Peyer's patch (tissue), 4 donors: ENCODE measurements at places on chromosomes 16 and 17. TPM values are rescaled to one million over a fixed set of nuclear protein-coding genes. Genes with fewer than 3 reads are reported as not detected.

GRCh38 chr16:85153656-85154091, 41.4 kb upstream of the CIBAR2 start:
- no peak for DNase-seq

The HOXB6 gene
- 98.4 TPM for total RNA-seq

DNA sequence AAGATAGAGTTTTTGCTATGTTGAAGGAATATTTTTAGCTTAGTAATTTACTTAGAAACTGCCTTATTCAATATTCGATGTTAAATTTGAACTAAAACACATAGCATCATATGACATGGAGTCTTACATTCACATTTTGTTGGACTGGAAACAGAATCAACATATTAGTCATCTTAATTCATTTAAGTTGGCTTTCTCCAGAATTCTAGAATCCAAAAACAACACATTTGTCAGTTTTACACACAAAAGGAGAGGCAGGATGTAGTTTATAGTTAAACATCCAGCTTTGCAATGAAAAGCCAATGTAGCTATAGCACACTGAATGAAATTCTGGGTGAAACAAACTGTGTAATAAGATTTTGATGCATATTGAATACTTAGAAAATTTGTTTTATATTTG, 43.3 kb downstream of the WWOX start:
- DNase-seq, result no peak

DNA sequence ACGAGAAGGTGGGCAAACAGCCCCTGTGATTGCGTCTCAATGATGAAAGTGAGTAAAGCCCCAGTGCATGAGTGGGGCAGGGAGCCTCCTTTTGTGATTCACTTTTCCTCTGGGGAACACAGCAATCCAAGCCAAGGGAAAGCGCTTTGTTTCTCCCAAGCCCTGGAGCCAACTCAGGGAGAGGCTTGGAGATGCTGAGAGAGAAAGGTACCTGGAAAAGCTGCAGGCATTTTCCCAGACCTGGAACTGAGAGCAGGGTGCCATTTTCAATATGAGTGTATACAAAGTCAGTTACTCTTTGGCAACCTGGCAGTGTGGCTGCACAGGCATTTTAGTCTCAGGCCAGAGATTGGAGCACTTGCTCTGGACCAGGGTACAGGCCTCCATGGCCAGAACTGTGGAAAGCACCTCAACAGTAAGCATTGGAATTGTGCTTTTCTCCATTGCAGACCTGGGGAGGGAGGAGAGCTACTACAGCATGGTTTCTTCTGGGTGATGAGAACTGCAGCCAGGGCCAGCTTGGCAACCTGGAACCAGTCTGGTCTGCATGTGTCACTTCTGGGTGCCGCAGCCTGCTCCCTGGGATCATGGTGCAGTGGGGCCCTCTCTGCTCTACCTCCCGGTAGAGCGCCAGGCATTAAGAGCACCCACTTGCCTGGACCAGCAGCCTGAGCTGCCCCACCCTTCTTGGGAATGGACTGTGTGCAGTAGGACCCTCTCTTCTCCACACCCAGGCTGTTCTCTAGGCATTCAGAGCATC, 89.0 kb upstream of the CDH5 start:
- peak; percentile 24 for DNase-seq

GRCh38 chr16:3063625-3064386, 1.6 kb upstream of the IL32 start:
- no peak for DNase-seq

DNA sequence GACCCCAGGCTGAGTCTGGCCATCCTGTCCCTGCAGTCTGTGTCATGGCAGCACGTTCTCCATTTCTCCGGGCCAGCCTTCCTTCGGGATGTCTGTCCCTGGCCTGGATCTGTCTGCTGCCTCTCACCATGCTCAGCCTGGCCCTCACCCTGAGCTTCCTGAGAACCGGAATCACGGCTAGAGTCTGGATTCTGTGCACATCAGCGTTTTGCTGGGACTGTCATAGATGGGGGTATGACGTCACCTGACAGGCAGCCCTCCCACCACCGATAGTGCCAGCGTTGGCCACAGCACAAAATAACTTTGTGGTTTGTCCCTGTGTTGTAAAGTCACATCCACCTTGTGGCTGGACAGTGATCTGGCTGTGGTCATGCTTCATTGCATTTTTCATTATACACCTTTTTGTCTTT, 59.2 kb downstream of the B9D1 start:
- no peak for DNase-seq

DNA sequence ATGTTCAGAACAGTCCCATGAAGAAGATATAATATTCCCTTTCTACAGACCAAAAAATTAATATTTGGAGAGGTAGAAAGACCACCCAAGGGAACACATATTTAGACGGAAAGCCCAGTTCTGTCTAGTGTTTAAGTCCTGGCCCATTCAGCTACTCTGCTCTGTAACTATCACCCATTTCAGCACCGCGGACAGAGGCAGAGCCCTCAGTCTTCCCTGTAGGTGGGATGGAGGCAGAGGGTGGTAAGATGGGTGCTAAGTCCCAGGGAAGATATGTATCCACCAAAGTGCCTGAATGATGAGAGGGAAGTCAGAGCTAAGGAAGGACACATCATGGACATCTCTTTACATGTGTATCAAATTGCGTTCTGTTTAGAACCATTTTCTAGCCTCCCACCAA, 27.8 kb upstream of the C16orf78 start:
- DNase-seq, result no peak

The CCDC92B gene
- total RNA-seq, result 1.6 TPM

GRCh38 chr16:23301251-23302044, 654 bp upstream of the SCNN1B start:
- DNase-seq, result no peak

The CLCN7 gene
- total RNA-seq, result 97.7 TPM

- no peak for DNase-seq
Measured at GRCh38 chr16:50692999-50693781, at the start of gene NOD2. TSS of gene NOD2 (plus strand) at chr16:50693606. CDS start at chr16:50699496, 5,890 bp downstream.

DNA sequence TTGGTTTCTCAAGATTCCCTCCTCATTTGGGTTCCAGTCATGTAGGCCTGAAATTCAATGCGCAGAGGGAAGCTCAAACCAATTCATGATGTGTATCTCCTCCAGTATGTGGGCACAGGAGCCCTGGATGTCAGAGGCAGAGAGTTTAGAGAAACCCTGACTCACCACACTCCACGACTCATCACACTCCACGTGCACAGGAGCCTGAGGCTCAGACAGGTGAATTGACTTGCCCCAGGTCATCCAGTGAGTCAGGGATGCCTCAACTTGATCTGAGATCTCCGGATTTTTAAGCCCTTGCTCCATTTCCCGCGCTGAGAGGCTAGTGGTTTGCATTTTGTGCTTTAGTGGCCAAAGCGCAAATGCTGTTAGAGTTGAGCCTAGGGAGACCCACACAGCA, 183.9 kb downstream of the HAPSTR1 start:
- DNase-seq, result no peak

DNA sequence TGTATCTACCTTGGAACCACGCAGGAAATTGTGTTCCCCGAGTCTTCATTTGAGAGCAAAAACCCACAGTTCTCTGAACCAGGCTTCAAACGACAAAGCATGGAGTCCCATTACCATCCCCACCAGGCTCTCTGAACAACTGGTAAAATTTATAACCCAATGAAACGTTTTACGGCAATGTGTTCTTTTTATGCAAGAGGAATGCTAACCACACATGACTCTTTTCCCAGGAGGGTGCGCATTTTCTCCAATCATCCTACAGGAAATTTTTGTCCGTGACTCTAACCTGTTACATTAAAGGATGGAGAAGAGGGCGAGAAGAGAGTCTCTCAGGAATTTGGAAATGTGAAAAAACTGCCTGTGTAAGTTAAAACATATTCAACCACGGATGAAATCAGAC, 17.8 kb downstream of the STX8 start:
- no peak for DNase-seq

DNA sequence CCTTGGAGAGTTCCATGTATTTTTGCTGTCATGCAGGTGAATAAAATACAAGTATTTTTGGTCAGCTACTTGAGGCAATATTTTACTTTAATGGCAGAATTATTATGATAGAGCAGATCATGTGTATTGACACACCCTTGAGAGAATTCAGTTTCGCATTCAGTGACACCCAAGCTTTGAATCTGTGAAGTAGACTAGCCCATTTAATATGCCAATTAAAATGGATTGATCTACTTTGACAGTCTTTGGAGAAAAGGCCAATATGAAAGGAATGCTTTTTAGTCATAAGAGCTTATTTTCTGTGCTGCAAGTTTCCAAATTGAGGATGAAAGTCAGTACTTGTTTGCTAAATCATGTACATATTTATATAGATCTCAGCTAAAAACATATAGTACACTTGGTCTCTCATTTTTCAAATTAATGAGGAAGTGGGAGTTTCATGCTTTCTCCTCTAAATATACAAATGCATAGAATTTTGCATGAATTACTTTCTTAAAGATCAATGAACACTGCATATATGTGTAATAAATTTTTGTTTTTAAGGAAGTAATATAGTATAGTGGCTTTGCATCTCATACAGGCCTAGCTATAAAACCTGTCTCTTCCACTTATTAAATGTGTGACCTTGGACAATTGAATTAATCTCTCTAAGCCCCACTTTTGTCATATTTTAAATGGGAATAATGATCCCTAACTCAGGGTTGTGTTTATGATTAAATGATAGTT, 161.5 kb downstream of the PHKB start:
- DNase-seq, result no peak

DNA sequence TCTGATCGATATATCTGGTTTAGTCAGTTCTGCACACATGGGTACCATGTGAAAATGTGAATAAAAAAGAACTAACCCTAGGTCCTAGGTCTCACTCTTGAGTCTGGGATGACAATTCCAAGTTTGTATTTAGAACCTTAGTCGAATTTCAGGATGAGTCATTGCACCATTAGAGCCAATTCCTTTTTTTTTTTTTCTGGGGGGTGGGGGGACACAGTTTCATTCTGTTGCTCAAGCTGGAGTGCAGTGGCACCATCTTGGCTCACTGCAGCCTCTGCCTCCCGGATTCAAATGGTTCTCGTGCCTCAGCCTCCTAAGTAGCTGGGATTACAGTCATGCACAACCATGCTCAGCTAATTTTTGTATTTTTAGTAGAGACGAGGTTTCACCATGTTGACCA, 41.6 kb downstream of the SPAG9 start:
- no peak for DNase-seq

- DNase-seq, result no peak
Measured at GRCh38 chr17:59542960-59543635, 22.3 kb upstream of the DHX40 start.

The YPEL3 gene
- total RNA-seq, result 133 TPM

DNA sequence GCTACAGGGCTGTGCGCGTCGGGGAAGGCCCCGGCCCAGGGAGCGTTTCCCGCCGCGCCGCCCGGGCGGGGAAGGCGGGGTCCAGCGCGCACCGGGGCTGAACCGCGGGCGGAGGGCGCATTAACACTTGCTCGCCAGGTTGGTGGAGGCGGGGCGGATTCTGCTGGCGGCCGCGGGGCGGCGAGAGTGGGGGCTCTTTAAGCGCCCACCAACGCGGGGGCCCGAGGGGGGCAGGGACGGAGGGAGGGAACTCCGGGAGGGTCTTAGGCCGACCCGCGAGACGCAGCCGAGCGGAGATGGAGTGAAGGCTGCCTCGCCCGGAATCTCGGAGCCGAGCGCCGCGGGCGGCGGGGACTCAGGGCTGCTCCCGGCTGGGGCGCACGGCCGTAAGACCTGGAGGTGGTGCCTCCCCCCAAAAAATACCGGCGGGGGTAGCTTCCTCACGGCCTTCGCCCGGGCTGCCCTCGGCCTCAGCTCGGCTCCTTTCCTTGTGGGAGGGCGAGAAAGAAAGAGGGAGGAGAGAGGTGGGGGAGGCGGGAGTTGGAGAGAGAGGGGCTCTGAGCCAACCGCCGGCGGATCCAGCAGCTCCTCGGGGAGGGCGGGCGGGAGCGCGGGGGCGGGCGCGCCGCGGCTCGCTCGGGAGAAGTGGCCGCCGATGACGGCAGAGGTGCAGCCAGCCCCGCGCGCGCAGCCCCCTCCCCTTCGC, 415 bp upstream of the FOXF1 start:
- DNase-seq, result peak; percentile 20

DNA sequence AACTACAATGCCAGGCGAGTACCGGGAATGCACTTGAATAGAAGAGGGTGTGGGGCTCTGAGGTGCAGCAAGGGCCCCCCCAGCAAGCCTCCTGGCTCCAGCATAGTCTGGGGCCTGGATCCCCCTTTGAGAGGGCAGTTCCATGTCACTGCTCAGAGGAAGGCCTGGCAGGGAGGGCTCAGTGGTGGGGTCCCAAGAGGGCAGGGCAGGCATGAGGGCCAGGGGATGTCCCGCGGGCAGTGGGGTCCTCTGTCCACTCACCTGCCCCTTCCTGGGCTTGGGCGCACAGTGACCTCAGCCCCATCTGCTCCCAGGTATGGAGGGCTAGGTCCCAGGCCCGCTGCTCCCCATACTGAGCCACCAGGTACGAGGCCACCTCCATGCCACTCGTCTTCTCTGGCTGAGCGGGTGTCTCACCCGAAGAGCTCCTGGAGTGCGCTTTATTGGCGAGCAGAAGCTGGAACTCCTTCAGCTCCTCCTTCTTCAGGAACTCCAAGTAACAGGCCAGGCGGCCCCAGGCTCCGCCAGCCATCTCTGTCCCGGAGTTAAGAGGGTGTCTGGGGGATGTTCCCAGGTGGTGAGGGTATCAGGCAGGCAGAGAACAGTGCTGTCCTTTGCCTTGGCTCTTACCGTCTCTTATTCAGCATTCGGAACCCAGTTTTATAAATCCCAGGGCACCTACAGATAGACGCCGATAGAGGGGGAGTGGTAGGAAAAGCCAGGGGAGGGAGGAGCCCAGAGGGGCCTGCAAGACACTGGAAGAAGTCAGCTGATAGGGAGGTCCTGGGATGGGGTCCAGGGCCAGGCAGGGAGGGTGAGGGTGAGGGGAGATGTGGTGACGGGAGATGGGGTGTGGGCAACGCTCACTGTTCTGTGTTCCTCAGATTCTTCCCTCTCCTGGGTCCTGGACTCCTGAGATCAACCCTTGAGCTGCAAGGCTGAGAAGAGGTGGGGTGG, 605 bp downstream of the NLRP1 start:
- DNase-seq, result no peak

DNA sequence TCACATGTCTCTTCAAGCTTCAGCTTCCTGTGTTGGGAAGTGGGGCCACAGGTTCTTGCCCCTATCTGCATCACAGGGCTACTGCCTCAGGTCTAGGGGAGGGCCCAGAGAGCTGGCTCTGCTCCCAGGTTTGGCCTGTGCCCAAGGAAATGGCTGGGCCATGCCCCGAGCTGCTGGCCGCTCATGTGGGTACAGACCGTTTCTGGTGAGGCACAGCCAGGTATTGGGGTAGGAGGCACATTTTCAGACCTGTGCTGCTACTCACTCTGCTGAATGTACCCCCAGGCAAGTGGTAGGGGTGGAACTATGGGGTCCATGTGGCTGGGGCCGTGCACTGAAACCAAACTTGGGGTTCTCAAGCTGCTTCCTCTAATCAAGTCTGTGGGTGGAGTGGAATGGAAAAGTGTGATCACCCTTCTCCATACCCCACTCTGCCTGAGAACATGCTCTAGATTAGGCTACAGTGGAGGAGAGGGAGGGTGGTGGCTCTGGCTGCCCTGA, 4.6 kb downstream of the GAS2L2 start:
- DNase-seq, result no peak

GRCh38 chr17:70608193-70608592, 438.9 kb downstream of the KCNJ2 start:
- DNase-seq, result no peak
